Activated CD4-positive, alpha-beta T cell treated with anti-CD3 and anti-CD28 coated beads for 1 hour (primary cell): ENCODE measurements at places on chromosomes 2 and 18.

- DNase-seq = no peak
Observed at GRCh38 chr2:102313025-102313424, 1.7 kb downstream of the IL1RL1 start.

- DNase-seq = no peak
Observed at GRCh38 chr18:24633121-24633520, 172.7 kb downstream of the HRH4 start.

DNA sequence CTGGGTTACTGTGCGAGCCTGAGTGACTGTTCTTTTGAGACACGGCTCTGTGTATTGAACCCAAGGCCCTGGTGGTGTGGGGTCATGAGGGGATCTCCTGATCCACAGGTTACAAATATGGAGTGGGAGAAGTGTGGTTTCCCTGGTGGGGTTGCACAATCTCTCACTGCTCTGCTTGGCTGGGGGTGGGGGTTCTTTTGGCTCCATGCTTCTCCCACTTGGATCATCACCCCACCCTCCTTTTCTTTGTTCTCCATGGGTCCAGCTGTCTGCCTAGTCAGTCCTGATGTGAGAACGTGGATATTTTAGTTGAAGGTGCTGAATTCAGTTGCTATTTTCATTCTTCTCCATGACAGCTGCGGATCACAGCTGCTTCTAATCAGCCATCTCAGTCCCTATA lies 37.8 kb downstream of the AGPS start:
- no peak for DNase-seq

DNA sequence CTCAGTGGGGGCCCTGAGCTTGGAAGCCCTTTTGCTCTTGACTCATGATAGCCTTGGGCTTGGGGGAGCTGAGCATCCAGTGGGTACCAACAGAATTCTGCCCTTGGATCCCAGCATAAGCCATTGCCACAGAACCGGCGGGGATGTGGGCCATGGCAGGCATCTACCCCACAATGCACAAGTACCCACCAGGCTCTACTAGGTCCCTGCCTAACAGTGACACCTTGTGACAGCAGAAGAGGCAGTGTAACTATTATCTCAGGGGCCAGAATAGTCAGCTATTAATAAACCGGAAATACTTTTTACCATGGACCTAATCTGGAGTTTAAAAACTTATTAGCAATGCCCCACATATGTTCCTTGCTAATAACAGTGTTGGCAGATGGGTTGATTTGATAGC lies 397.2 kb downstream of the TMEM182 start:
- no peak for DNase-seq
